Tongue (tissue), 3 donors: ENCODE measurements at places on chromosomes 6 and 20. TPM values are rescaled to one million over a fixed set of nuclear protein-coding genes. Genes with fewer than 3 reads are reported as not detected.
A peak's percentile ranks its signal among the peaks of the same experiment; 100 is the strongest.

The C20orf144 gene
- total RNA-seq, result not detected

DNA sequence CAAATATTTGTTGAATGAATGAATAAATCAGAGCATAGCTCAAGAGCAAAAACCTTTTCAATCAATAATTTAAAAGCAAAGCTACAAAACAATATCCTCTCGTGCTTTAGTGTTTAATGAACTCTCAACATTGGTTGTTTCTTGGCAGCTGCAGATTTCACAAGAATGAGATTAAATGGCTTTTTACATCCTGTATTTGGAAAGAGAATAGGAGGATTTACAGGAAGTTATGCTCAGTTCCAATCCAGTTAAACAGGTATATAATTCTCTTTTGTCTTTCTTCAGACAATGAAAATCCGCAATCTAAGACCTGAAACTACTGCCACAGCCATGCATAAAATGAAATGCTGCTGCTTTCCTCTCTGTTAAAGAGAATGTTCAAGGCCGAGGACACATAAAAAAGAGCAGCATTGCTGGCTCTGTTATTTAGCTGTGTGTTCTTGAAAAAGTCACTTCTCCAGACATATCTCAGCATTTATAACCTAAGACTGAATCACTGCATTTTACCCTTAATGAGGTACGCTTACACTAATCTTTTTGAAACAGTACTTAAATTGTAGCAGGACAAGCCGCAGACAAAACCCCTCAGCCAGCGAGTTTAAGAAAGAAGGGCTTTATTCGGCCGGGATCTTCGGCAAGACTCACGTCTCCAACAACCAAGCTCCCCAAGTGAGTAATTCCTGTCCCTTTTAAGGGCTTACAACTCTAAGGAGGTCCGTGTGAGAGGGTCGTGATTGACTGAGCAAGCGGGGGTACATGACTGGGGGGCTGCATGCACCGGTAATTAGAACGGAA is 3.6 kb downstream of the C6orf52 start:
- peak; percentile 23 for DNase-seq

DNA sequence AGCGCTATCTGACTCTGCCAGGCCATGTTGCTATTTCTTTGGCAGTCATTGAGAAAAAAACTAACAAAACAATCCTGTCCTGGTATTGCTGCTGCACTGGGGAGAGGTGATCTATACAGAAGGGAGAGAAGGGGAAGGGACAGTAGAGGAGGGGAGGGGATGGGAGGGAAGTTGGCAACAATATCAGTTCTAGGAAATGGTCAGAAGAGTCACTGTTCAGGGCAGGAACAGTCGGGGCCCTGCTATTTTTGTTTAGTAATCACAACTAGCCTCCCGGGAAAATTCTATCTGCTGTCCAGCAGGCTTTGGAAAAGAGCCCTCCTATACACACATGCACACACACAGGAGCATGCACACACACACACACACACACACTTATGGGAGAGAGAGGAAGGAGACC is 142.3 kb upstream of the CARMIL1 start:
- DNase-seq, result no peak

DNA sequence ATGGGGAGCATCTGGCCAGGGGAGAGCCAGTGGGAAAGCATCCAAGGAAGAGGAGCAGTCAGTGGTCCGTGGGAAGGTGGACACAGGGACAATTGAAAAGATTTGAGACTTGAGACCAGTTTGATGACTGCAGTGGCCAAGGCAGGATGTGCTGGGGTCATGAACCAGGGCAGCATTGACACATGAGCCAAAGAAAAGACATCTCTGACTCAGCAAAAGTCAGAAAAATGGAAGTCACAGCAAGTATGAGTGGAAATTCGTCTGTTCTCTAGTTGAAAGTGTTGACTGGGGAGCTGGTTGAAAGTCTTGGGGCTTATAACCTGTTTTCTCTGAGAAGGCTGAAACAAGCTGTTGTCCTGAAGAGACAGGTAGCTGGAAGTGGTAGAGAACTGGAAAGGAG is 31.3 kb downstream of the RAB22A start:
- no peak for DNase-seq

- DNase-seq, result no peak
Observed at GRCh38 chr20:25313593-25313992, 65.7 kb downstream of the PYGB start.

DNA sequence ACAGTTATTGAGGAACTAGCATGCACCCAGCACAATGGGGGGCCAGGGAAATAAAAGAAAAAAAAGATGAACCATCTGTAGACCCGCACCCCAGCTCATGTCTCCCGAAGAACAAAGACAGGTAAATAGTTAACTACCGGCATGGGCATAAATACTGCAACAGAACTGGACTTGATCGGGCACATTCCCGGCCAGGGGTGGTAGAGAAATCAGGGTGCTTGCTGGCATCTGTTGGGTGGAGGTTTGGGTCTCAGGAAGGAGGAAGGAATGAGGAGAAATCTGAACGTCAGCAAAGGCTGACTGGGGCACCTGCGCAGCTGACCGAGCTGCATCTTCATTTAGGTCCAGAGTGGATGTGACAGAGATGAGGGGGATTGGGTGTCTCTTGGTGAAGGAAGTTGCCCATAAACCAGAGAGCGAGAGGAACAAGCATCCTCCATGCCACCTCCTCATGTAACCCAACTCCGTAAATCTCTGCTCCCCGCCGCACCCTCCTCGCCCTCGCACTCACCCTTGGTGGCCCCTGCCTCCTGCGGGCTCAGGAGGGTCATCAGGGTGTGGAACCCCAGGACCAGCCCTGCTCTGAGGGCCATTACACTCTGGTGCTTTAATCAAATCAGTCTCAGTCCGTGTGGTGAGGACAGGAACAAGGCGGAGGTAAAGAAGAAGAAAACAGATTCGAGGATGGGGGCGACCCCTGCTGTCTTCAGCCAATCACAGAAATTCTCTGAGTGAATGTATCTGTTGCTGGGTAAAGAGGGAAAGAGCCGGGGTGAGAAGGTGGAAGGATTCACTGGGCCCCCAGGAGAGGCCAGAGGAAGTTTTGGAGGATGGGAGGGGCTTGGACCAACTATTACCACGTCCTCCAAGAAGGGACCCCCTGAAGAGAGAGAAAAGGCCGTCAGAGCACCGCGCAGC is at the start of gene HLA-DOA:
TSS of gene HLA-DOA (minus strand) at position 648 of the 918 bp plus-strand sequence.
- peak; percentile 58 for DNase-seq

The LINC00237 gene
- not detected for total RNA-seq

- DNase-seq, result peak; percentile 35
Observed at GRCh38 chr20:58092353-58092752, 136.1 kb downstream of the ANKRD60 start.

DNA sequence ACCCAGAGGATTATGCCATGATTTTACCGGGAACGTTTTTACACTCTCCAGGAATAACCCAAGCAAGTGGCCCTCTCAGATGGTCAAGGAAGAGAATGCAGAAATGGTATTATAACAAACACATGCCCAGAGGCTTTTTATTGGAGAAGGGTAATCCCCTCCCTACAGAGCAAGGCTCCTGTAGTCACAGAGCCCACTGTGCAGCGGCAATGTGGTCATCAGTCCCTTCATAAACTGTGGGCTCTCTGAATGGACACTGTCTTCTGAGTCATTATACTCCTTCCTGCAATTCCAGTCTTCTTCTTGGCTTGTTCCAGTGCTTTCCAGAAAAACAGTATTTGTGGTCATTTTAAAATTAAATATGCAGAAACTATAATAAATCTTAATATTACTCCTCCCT is 74.7 kb downstream of the LAMA4 start:
- no peak for DNase-seq

- DNase-seq, result peak; percentile 51
Observed at GRCh38 chr6:136737871-136738691, 54.2 kb downstream of the MAP3K5 start.

The SIGLEC1 gene
- 2.2 TPM for total RNA-seq
